T-helper 17 cell (primary cell): ENCODE measurements at places on chromosomes 7 and 10. TPM values are rescaled to one million over a fixed set of nuclear protein-coding genes. Genes with fewer than 3 reads are reported as not detected.

IGFBP3 gene
- 19.0 TPM for total RNA-seq

CPA2 gene
- not detected for total RNA-seq

GPR37 gene
- not detected for total RNA-seq

TMEM270 gene
- total RNA-seq: not detected

PRPS1L1 gene
- not detected for total RNA-seq

SPOCK2 gene
- 603 TPM for total RNA-seq

CPVL gene
- 4.4 TPM for total RNA-seq
